AG04450 (cell line): ENCODE measurements at places on chromosomes 4 and X.

GRCh38 chr4:113537628-113538027 lies 223.9 kb downstream of the CAMK2D start:
- DNase-seq: no peak

DNA sequence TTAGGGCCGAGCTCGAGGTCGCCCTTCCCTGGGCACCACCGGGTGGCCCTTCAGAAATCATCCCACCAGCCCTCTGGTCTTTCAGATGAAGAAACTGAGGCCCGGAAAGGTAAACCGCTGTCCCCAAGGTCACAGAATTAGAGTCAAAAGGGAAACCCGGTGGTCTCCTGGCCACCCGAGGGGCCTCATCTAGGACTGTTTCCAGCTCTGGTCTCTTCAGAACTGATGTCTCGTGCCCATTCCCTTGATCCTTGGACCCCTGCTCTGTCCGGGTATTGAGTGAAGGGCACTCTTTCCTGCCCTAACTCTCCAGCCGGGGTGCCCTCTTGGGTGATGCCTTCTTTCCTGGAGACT lies 841 bp downstream of the HTRA3 start:
- DNase-seq: no peak

GRCh38 chr4:56840559-56840958 lies 19.1 kb upstream of the SPINK2 start:
- DNase-seq: no peak

DNA sequence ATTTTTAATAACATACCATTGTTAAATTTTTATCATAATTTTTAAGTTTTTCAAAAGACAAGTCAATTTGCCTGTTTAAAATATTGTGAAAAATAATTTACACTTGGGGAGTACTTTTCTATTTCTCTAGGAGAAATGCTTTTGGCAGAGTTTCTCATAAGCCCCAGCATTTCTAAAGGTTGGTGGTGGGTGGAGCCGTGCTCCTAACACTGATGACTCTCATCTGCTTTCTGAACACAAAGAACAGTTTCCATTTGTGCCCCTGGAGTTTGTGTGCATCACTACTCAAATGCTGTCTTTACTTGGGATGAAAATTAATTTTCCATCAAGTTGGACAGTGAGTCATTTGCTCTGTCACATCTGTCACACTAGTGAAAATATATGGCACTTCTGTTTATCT lies 57.6 kb downstream of the TNIP2 start:
- DNase-seq: no peak

- DNase-seq: no peak
Observed at GRCh38 chr4:95439896-95440295, 108.9 kb downstream of the UNC5C start.

DNA sequence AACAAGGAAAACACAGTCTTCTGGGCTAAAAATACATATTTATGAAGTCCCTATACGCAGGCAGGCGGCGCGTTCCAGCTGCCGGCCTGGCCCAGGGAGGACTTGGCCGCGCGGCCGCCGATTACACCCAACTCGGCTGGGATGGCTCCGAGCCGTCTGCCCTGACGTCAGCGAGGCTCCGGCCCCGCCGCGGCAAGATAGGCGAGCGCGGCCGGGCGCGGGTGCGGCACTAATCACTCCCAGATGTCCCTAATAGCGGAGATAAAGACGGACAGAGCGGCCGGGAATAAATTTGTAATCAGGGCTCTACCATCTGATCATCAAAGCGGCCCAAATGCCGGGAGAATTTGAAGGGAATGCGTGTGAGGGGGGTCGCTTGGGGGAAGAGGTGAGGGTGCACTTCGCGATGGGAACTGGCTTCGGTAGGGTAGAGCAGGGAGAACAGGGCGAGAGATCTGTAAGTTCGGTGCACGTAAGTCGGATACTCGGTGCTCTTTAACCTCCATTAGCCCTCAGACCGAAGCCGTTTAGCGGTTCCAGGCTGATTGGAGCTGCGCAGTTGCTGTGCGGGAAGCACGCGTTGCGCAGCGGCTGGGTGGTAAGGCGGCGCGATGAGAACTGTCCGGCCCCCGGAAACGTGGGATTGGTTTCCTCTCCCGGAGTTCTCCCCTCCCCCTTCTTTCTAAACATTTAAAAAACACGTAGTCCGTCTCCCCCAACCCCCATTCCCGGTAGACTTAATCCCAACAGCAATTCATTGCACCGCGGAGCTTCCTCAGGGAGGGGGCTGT lies 7.7 kb downstream of the HAND2 start:
- peak; percentile 59 for DNase-seq

DNA sequence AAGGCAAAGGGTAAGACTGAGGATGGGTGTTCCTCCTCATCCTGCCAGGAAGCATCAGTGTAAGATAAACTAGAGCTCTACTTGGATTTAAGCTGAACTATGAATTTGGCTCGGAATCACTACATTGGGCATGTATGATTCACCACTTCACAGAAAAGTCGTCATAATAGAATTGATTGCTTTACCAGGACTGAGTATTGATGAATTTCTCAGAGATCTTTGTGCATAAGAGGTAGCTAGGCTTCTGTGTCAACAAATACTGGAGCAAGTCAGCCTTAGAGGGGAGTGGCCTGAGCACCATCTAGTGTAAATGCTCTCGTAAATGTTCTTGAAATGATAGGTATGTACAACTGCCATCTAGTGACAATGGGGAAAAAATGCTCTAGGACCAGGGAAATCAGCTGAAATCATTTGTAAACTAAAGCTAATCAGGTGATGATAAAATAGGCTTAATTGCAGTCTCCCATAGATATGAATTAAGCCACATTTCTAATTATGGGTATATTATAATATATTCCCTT lies 309.5 kb upstream of the FMR1 start:
- DNase-seq: no peak

DNA sequence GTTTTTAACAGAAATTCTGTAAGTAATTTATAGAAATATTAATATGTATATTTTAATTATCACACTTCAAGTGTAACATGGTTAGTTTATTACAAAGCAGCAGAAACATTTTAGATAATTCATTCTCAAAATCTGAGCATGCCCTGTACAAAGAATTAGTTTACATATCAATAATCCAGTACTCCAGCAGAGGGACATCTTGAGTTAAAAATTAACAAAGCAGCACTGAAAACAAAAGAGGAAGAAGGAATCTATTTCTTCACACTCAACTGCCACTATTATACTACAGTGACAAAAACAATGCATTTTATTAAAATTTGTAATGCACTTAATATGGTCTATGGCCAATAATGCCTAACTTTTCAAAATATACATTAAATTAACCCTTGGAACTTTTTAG lies 179.1 kb upstream of the KLHL4 start:
- DNase-seq: no peak

DNA sequence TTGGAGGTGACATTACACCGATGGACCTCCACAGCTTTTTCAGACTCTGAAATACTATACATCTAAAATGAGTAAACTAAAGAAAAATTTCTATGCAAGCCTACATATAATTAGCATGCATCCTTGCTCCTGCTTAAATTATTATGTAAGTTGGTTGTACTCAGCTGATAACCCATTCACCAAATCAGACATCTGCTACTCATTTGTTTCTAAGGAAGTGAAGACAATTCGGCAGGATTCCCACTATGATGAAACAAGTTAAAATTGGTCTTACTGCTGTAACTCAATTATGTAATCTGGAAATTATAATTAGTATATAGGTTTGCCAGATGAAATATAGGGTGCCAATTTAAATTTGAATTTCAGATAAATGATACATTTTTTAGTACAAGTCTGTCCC lies 59.5 kb upstream of the FGF13 start:
- DNase-seq: no peak

DNA sequence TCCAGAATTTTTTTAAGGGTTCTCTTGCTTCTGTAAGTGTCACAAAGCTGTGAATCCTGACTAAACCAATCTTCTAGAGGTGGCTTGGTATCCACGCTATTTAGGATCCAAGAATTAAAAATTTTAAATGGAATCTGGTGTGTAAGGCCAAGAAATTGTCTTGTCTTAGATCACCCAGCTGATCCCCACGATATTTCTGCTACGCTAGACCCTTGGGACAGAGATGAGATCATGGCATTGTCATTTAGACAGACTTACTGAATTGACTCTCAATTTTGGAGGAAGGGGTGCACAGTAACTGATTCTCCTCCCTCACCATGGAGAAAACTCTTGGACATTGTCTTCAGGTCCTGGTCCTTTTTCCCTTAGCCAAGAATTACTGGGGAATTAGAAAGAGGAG lies 5.7 kb downstream of the GPRIN3 start:
- DNase-seq: no peak

- DNase-seq: no peak
Observed at GRCh38 chr4:36039026-36039425, 205.3 kb downstream of the ARAP2 start.

- DNase-seq: no peak
Observed at GRCh38 chr4:56762484-56763250, 58.8 kb downstream of the SPINK2 start.

- peak; percentile 74 for DNase-seq
Observed at GRCh38 chrX:9907645-9908387, 59.3 kb upstream of the CLDN34 start.

DNA sequence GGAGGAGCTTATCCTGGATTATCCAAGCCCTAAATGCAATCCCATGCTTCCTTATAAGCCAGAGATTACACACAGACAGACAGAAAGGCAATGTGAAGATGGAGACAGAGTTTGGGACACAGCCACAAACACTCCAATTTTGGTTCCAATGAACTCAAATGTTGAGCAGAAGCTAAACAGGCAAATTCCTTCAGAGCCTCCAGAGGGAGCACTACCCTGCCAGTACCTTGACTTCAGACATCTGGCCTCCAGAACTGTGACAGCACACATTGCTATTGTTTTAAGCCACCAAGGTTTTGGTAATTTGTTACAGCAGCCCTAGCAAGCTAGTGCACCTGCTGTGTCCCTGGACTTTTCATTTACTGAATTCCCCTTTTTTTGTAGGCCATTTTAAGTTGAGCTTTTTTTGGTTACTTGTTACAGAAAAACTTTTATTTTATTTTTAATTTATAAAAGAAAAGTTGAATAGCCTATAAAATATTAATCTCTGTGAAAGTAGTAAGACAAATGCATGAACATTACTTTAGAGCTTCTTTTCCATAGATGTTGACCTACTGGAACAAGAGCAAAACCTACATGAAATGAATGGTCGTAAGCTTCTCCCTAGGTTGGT lies 33.4 kb upstream of the SRD5A3 start:
- DNase-seq: no peak

DNA sequence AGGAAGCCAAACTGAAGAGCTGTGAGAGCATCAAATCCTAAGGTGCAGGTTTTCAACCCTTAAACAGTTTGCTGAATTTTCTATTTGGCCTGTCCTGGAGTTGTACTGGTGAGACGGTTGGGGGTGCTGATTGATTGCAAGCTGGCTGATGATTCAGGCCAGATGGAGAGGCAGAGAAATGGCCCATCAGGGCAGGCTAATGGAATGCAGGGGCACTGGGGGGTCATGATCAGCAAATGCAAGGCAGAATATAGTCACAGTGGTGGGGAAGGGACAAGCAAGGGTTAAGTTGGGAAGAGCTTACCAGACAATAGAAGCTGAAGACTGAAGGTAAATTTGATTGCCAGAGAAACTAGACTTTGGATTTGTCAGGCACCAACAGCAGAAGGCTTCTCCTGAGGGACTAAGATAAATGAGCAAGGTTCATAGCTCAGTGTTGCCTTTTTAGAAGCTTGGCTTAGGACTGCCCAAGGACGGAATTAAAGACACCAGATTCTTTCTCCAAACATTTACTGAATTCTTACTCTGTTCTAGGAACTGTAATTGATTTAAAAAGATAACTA lies 4.3 kb upstream of the AADAT start:
- DNase-seq: no peak

DNA sequence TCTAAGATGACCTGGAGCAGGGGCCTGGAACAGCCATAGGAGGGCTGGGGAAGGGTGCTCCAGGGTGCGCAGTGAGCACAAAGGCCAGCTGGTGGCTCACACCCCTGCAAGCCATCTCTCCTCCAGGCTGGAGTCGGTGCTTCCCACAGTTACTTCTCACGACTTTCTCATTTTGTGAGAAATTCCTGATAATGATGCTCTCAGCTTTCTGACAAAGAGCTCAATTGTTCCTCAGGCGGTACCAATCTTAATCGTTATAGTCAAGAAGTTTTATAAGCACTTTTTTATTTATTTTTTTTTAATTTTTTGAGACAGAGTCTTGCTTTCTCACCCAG lies 11.7 kb upstream of the WFS1 start:
- no peak for DNase-seq

GRCh38 chrX:40009462-40009851 lies 88.3 kb downstream of the BCOR start:
- DNase-seq: no peak

- DNase-seq: no peak
Observed at GRCh38 chrX:117376460-117376859, 740.1 kb downstream of the KLHL13 start.

DNA sequence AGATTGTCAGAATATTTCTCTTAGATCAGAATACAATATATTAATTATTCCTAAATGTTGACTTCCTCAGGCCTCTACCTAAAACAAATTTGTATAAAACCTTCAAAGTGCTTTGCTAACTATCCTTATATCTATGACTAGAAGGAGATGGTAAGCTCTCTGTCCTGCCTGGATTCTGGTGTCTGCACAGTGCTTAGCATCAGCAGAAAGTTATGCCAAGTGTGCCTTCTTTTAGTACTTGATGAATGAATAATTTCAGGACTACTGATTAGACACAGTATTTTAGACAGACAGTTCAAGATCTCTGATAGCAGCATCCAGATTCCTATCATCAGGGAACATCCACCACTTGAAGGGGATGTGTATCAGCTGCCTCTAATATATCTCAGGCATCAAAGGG lies 242.4 kb upstream of the TLL1 start:
- DNase-seq: no peak

- DNase-seq: no peak
Observed at GRCh38 chr4:124947622-124948265, 235.2 kb upstream of the ANKRD50 start.

DNA sequence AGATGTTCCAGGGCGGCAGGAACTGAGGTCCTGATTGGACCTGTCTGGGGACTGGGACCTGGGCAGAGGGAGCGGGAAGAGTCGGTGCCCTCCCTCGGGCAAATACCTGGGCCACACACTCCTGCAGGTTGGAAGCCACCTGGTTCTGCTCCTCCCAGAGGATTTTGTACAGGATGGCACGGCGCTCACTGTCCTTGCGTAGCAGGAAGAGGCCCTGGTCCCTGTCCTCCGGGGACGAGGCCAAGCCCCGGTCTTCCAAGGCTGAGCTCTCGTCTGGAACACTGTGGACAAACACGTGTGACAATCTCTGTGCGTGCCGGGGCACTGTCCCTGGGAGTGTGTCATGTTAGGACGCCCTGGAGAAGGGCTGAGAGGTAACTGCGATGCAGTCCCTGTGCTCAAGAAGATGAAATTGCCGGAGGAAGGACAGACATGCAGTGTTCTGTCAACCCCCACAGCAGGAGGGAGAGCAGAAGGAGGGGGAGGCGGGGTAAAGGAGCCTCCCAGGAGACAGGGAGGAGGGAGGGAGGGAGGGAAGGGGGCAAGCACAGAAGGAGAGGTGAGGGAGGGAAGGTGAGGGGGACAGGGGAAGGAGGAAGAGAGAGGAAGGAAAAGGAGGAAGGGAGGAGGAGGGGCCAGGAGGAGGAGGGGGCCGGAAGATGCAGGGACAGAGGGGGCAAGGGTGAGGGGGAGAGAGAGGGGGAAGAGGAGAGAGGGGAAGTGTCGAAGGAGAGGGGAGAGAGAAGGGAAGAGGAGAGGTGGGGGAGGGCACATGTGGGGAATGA lies 29.0 kb downstream of the PDHA1 start:
- no peak for DNase-seq

- no peak for DNase-seq
Observed at GRCh38 chrX:418927-419729, 32.4 kb upstream of the PPP2R3B start.
